ENCODE measurements at places on chromosomes 7 and 10.

- no peak for DNase-seq
Observed at GRCh38 chr7:93894426-93894825, 3.9 kb upstream of the TFPI2 start.

- no peak for DNase-seq
Observed at GRCh38 chr7:42597300-42597699, 314.6 kb downstream of the C7orf25 start.

DNA sequence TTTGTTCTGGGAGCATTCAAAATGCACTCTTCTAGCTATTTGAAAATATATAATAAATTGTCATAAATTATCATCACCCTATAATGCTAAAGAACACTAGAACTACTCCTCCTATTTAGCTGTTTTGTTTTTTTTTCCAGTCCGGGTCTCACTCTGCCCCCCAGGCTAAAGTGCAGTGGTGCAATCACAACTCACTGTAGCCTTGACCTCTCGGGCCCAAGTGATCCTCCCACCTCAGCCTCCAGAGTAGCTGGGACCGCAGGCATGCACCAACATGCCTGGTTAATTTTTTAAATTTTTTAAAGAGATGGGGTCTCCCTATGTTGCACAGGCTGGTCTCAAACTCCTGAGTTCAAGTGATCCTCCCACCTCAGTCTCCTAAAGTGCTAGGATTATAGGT, 41.1 kb upstream of the MTPAP start:
- DNase-seq = no peak

DNA sequence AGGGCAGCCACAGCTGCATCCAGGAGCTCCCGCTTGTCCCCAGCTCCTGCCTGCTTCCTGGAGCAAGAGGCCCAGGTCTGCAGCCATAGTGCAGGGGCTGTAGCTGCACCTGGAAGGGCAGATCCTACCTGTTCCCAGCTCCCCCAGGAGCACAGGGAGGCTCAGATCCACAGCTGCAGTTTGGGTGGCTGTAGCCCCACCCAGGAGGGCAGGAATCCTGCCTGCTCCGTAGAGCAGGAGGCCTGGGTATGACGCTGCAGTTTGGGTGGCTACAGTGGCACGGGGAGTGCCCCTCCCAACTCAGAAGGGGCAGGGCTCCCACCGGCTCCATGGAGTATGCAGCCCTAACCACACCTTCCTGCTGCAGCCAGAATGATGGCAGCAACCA, 26.7 kb upstream of the CDCA7L start:
- DNase-seq = no peak

DNA sequence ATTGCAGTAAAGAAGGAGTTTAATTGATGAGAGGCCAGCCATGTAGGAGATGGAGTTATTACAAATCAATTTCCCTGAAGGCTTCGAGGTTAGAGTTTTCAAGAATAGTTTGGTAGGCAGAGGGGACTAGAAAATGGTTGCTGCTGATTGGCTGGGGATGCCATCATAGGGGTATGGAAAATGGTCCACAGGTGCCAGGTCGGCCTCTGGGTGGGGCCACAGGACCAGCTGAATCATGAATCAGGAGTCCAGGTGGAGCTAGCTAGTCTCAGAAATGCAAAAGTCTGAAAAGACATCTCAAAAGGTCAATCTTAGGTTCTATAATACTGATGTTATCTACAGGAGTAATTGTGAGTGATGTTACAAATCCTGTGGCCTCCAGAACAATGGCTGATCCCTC, 714.0 kb upstream of the GHITM start:
- DNase-seq = no peak

GRCh38 chr7:131306777-131307176, 20.9 kb upstream of the MKLN1 start:
- no peak for DNase-seq

GRCh38 chr10:30816159-30816819, 186.7 kb upstream of the LYZL2 start:
- DNase-seq = no peak

- no peak for DNase-seq
Observed at GRCh38 chr7:70759674-70760073, 372.3 kb upstream of the GALNT17 start.

DNA sequence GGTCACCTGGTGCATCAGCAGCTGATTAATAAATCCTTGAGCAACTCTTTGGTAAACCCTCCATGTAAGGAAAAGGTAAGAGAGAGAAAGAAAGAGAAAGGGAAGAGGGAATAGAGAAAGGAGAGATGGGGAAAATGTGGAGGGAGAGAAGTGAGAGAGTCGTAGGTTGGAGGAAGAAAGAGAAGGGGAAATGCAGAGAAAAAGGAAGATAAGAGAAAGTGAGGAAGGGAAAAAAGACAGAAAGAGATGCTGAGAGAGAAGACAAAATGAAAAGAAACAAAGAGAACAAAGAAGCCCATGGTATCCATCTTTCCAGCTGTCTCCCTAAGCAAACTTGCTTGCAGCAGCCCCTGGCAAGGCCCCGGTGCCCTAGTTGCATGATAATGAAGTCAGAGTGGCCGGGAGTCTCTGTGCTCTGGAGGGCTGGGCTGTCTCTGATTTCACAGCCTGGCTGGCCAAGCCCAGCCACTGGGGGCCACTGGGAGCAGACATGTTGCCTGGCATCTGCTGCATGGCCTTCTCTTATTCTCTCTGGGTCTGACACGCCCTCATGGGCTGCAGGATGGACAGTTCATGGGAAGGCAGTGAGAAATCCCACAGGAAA, 48.4 kb downstream of the PRR15 start:
- no peak for DNase-seq

DNA sequence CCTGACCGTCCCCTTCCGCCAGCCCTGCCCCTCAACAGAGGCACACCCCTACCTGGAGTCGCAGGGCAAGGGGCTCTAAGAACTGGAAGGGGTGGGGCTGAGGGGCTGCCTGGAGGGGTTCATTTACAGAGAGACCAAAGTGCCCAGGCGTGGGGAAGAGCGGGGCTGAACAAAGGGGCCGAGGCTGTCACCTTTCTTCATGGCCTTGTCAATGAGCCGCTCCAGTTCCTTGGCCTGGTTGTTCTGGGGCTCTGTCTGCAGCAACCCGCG, 2.3 kb upstream of the CLDN15 start:
- DNase-seq = no peak

- DNase-seq = no peak
Observed at GRCh38 chr7:28414453-28414852, 2.1 kb downstream of the CREB5 start.

Measured in NCI-H1436 treated with DMSO at 0.1 percent for 48 hours (cell line).